Activated CD8-positive, alpha-beta T cell treated with anti-CD3 and anti-CD28 coated beads, Interleukin-2, amount 10 ng/mL, durations not matched to agents 7 days and 5 days (primary cell): ENCODE measurements at places on chromosomes 16 and 17. TPM values are rescaled to one million over a fixed set of nuclear protein-coding genes. Genes with fewer than 3 reads are reported as not detected.
A peak's percentile ranks its signal among the peaks of the same experiment; 100 is the strongest.

- peaks cover 30% of the 10 kb centered on the region for H3K4me1 ChIP-seq
- DNase-seq, result no peak
- no peak overlapping the region for H3K27ac ChIP-seq
- H3K27me3 ChIP-seq, result no peaks in the 10 kb centered on the region
- peaks cover 32% of the 10 kb centered on the region for H3K36me3 ChIP-seq
- no peak overlapping the region for H3K4me3 ChIP-seq
Measured at GRCh38 chr17:37083456-37083855, 134.7 kb downstream of the AATF start.

GRCh38 chr17:8869114-8869815, 1.8 kb upstream of the PIK3R6 start:
- peaks cover 51% of the 10 kb centered on the region for H3K4me1 ChIP-seq
- H3K27ac ChIP-seq, result no peak overlapping the region
- H3K36me3 ChIP-seq, result peaks cover 12% of the 10 kb centered on the region

GRCh38 chr16:56916571-56917403, 15.2 kb upstream of the HERPUD1 start:
- H3K36me3 ChIP-seq, result peaks cover 2% of the 10 kb centered on the region
- H3K4me1 ChIP-seq, result peaks cover 39% of the 10 kb centered on the region
- peak overlapping the region; percentile 81 for H3K27ac ChIP-seq
- H3K4me3 ChIP-seq, result peak overlapping the region; percentile 43
- peak; percentile 60 for DNase-seq

DNA sequence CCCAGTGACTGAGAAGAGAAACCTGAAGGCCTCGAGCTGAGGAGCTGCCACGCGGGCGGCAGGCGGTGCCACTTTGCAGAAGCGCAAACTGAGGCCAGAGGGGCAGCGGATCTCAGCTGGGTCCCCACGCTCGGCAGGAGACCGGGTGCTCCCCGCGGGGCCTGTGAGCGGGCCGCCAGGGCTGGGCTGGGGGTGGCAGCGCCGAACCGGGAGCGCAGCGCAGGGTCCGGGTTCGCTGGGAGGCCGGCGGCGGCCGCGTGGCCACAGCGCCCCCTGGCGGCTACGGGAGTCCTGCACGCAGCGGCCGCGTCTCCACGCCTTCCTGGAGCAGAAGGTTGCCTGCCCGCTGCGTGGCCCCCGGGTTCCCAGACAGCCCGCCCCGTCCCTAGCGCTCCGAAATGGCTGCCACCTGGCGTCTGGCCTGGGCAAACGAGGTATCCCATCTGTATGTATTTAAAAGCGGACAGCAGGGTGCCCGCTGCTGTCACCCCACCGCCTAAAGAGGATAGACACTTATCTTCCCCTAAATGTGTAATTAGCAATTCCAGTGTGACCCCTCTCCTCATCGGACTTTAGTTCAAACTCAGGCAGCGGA, 96.1 kb upstream of the CDH5 start:
- peaks cover 29% of the 10 kb centered on the region for H3K27me3 ChIP-seq
- H3K4me3 ChIP-seq, result no peak overlapping the region
- no peak overlapping the region for H3K27ac ChIP-seq
- peaks cover 5% of the 10 kb centered on the region for H3K4me1 ChIP-seq
- peak; percentile 67 for DNase-seq

GRCh38 chr16:69905171-69905555, 46.0 kb upstream of the CLEC18A start:
- H3K4me3 ChIP-seq, result no peak overlapping the region
- no peaks in the 10 kb centered on the region for H3K27me3 ChIP-seq
- no peaks in the 10 kb centered on the region for H3K4me1 ChIP-seq

- H3K27me3 ChIP-seq, result peaks cover 4% of the 10 kb centered on the region
- H3K4me1 ChIP-seq, result no peaks in the 10 kb centered on the region
- no peaks in the 10 kb centered on the region for H3K36me3 ChIP-seq
- H3K4me3 ChIP-seq, result no peak overlapping the region
- DNase-seq, result no peak
Measured at GRCh38 chr16:53559270-53559951, 56.4 kb upstream of the AKTIP start.

- no peak overlapping the region for H3K4me3 ChIP-seq
- H3K27me3 ChIP-seq, result peaks cover 11% of the 10 kb centered on the region
- H3K36me3 ChIP-seq, result no peaks in the 10 kb centered on the region
Measured at GRCh38 chr16:16945207-16945606, 525.6 kb downstream of the XYLT1 start.

- H3K27me3 ChIP-seq, result peaks cover 59% of the 10 kb centered on the region
- H3K36me3 ChIP-seq, result no peaks in the 10 kb centered on the region
- H3K27ac ChIP-seq, result peak within 1 kb of the TSS; percentile 84
- peak; percentile 88 for DNase-seq
- peaks cover 31% of the 10 kb centered on the region for H3K4me1 ChIP-seq
Measured at GRCh38 chr16:79600638-79601091, at the start of gene MAF. Gene MAF (minus strand): TSS chr16:79600737. CDS start chr16:79599902, 835 bp downstream.

DNA sequence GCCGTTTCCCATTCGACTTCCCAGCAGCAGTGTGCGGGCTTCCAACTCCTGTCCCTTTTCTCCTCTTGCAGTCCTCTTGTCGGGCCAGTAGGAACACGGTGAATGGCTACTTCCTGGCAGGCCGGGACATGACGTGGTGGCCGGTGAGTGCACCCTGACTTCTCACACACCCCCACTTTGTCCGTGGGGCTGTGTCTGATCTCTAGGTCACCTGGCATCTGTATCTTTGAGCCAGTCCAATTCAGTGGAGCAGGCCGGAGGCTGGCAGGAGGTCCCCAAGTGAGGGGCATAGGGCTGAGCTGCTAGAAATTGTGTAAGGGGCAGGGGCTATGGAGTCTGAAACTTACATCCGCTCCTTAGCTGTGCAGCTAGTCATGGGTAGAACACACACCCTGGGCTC, 6.6 kb downstream of the SLC5A10 start:
- H3K4me3 ChIP-seq, result no peak overlapping the region
- H3K27ac ChIP-seq, result no peak overlapping the region
- peaks cover 31% of the 10 kb centered on the region for H3K4me1 ChIP-seq
- no peaks in the 10 kb centered on the region for H3K36me3 ChIP-seq
- no peak for DNase-seq

- peaks cover 73% of the 10 kb centered on the region for H3K27me3 ChIP-seq
- no peak for DNase-seq
- H3K4me3 ChIP-seq, result peak overlapping the region; percentile 48
Measured at GRCh38 chr17:48995974-48996721, 1.0 kb upstream of the IGF2BP1 start.

DNA sequence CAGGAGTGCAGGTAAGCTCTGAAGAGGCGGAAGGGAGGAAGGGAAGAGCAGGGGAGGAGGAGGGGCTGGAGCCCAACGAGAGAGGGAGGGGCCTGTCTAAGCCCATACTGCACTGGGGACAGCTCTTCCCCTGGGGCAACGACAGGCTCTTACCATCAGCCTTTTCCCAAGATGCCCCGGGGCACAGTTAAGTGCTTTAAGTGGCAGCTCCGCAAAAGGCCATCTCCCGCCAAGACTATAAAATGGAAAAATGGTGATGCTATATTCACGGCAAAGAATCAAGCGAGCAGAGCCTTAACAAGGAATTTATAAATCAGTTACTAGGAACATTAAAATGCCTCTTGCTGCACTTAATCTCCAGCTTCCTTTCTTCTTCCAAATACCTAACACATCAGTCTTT, 110.2 kb upstream of the NLRP1 start:
- no peak overlapping the region for H3K27ac ChIP-seq
- peaks cover 9% of the 10 kb centered on the region for H3K27me3 ChIP-seq
- H3K4me1 ChIP-seq, result no peaks in the 10 kb centered on the region
- no peak for DNase-seq
- no peak overlapping the region for H3K4me3 ChIP-seq

DNA sequence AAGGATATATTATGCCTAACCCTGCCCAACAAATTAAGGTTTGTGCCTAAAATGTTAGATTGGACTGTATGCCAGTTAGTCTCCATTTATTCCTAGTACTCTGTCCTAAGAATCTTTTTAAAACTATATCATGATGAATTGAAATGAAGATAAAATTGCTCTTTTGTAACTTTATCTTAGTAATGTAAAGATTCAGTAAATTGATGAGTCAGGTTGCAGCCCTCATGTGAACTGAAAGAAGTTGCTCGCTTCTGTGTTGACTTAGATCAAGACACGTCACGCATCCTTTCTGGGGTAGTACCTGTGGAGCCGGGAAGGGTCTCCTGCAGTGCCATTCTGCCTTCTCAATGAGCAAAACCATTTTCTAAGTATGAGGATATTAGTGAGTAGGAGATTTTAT, 63.3 kb downstream of the GAN start:
- no peak for DNase-seq
- no peak overlapping the region for H3K27ac ChIP-seq
- peaks cover 11% of the 10 kb centered on the region for H3K36me3 ChIP-seq
- peaks cover 7% of the 10 kb centered on the region for H3K4me1 ChIP-seq
- H3K27me3 ChIP-seq, result no peaks in the 10 kb centered on the region
- H3K4me3 ChIP-seq, result no peak overlapping the region

- H3K4me3 ChIP-seq, result no peak overlapping the region
- peaks cover 5% of the 10 kb centered on the region for H3K27me3 ChIP-seq
Measured at GRCh38 chr16:8623634-8624033, 2.1 kb downstream of the METTL22 start.

GRCh38 chr17:80725517-80725916, 180.9 kb downstream of the RPTOR start:
- H3K27ac ChIP-seq, result peak overlapping the region; percentile 12
- H3K36me3 ChIP-seq, result peaks cover 37% of the 10 kb centered on the region
- H3K4me1 ChIP-seq, result peaks cover 64% of the 10 kb centered on the region
- no peaks in the 10 kb centered on the region for H3K27me3 ChIP-seq

DNA sequence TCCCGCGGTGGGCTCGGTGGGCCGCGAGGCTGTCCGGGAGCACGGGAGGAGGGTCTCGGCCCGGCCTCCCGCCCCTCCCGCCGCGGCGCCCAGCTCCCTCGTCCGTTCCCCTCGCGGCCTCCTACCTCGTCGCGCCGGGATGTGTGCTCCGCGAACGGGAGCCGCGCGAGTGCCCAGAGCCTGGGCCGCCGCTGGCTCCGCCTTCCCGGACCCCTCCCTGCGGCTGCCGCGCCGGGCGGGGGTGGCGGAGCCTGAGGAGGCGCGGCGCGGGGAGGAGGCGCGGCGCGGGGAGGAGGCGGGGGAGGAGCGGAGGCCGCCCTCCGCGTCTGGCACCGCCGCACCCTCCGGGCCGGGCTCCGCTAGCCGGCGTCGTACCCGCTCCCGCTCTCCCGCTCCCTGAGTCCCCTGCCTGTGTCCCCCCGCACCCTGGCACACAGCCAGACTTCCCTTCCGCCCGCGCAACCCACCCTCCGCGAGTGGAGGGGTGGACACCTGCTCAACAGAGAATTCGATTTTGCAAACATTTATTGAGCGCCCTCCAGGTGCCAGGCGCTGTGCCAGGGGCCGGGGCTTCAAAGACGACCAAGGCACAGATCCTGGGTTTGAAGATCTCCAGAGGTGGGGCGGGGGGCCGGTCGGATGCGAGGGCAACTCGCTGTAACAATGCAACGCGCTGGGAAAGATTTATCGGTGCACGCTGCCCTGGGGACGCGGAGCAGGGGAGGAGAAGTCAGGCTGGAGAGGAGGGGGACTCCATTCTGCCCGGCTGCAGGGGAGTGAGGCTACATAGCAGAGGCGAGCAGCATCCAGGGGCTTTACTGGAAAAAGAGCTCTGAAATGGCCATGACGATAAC, at the start of gene MPP3:
TSS of gene MPP3 (minus strand) at position 171 of the 854 bp plus-strand sequence. CDS start 1,240 bp downstream, outside the sequence.
- peak within 1 kb of the TSS; percentile 50 for H3K4me3 ChIP-seq

- H3K27me3 ChIP-seq, result no peaks in the 10 kb centered on the region
- no peak overlapping the region for H3K27ac ChIP-seq
- no peaks in the 10 kb centered on the region for H3K4me1 ChIP-seq
- no peak overlapping the region for H3K4me3 ChIP-seq
Measured at GRCh38 chr16:63904182-63904581, 1217.7 kb downstream of the CDH11 start.

DNA sequence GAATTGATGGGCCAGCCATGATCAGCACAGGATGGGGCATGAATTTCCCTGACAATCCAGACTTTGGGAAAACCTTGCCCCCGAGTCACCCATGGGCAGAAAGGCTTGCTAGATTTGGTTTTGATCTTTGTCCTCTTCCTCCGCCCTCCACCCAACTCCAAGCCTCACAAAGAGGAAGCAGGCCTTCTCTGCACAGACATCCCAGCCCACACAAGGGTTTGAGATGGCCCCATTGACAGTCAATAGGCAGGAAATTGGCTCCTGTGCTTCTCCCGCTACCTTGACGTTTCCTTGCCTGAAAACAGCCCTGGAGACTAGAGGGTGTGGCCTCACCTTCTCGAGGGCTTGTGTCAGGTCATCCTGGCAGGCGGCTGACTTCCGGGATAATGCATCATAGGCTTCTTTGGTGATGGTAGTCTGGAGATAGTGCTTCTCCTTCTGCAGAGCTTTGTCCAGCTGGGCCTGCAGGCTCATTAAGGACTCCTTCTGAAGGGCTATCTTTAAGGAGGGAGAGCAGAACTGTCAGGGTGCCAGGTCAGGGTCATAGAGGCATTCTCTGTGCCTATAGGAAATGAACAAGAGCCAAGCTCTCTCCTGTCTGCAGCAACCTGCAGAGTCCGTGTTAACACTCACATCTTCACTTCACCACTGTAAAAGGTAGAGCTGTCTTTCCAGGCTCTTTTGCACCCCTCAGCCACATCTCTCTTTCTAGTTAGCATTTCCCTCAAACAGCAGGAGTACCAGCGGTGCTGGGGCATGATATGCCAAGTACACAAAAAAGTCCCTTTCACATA, 32.2 kb downstream of the DHX38 start:
- H3K4me1 ChIP-seq, result peaks cover 13% of the 10 kb centered on the region
- no peak overlapping the region for H3K4me3 ChIP-seq
- H3K27me3 ChIP-seq, result no peaks in the 10 kb centered on the region

DNA sequence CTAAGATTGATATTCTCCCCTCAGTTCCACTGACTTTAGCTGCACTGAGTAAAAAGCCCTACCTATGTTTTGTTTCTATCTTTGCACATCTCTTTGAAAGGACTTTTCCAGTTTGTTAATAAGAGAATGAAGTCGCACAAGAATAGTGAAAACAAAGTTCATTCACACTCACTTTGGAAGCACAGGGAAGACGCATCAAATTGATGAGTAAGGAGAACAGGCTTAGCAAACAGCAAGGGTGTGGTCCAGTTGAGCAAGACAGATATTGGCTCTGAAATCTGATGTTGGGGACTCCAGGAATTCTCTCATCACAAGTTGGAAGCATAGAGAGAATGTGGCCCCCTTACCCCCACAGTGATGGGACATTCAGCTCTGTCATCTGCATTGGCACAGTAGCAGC, 221.3 kb downstream of the CDH11 start:
- H3K4me1 ChIP-seq, result no peaks in the 10 kb centered on the region
- no peak overlapping the region for H3K4me3 ChIP-seq
- no peak overlapping the region for H3K27ac ChIP-seq
- no peaks in the 10 kb centered on the region for H3K36me3 ChIP-seq
- DNase-seq, result no peak

ACSM5 gene
- not detected for total RNA-seq

KRTAP9-8 gene
- total RNA-seq, result not detected

CD79B gene
- 22.5 TPM for total RNA-seq

GRB7 gene
- 0.37 TPM for total RNA-seq

RAB11FIP3 gene
- 20.7 TPM for total RNA-seq

DHRS7C gene
- not detected for total RNA-seq

JUP gene
- 6.0 TPM for total RNA-seq

PLEKHG4 gene
- 13.6 TPM for total RNA-seq

NOD2 gene
- total RNA-seq, result 1.7 TPM

LRRC37A gene
- total RNA-seq, result 2.7 TPM

TP53TG3F gene
- total RNA-seq, result not detected

AKAP10 gene
- 40.9 TPM for total RNA-seq

WNT9B gene
- not detected for total RNA-seq

TBKBP1 gene
- total RNA-seq, result 2.4 TPM

MPO gene
- not detected for total RNA-seq

KRT9 gene
- not detected for total RNA-seq

VMO1 gene
- not detected for total RNA-seq

KLHL10 gene
- not detected for total RNA-seq

MBTPS1 gene
- total RNA-seq, result 52.7 TPM

HOXB7 gene
- 0.87 TPM for total RNA-seq

PRR35 gene
- total RNA-seq, result not detected

SEPTIN12 gene
- total RNA-seq, result not detected

SP6 gene
- total RNA-seq, result 0.05 TPM
